ENCODE measurements at places on chromosomes 16 and 17. TPM values are rescaled to one million over a fixed set of nuclear protein-coding genes. Genes with fewer than 3 reads are reported as not detected.

ABCA10 gene
- total RNA-seq: 1.1 TPM

SP6 gene
- 0.65 TPM for total RNA-seq

HAGHL gene
- total RNA-seq: 3.6 TPM

CDC42EP4 gene
- 10.7 TPM for total RNA-seq

HS3ST3A1 gene
- total RNA-seq: 0.32 TPM

CRHR1 gene
- total RNA-seq: not detected

CXCL16 gene
- total RNA-seq: 0.32 TPM

CACNB1 gene
- total RNA-seq: 5.5 TPM

MT3 gene
- not detected for total RNA-seq

SDF2 gene
- total RNA-seq: 76.0 TPM

ZPBP2 gene
- not detected for total RNA-seq

CSH1 gene
- not detected for total RNA-seq

GRB7 gene
- not detected for total RNA-seq

TP53TG3F gene
- total RNA-seq: not detected

PIPOX gene
- 3.5 TPM for total RNA-seq

ABCC11 gene
- total RNA-seq: not detected

PRDM7 gene
- not detected for total RNA-seq

WNT9B gene
- total RNA-seq: not detected

CCL4 gene
- not detected for total RNA-seq

CDK5RAP3 gene
- total RNA-seq: 45.1 TPM

TBC1D3C gene
- 0.32 TPM for total RNA-seq

PERCC1 gene
- not detected for total RNA-seq
